ENCODE measurements at places on chromosomes 4 and X.

GRCh38 chrX:154040307-154040756, 20.6 kb upstream of the IRAK1 start:
- DNase-seq = peak; percentile 64

- no peak for DNase-seq
Measured at GRCh38 chr4:8894424-8894816, 22.8 kb upstream of the HMX1 start.

- no peak for DNase-seq
Measured at GRCh38 chrX:7330556-7330955, 182.6 kb upstream of the PUDP start.

- peak; percentile 27 for DNase-seq
Measured at GRCh38 chrX:36019125-36019524, 99.6 kb downstream of the CFAP47 start.

DNA sequence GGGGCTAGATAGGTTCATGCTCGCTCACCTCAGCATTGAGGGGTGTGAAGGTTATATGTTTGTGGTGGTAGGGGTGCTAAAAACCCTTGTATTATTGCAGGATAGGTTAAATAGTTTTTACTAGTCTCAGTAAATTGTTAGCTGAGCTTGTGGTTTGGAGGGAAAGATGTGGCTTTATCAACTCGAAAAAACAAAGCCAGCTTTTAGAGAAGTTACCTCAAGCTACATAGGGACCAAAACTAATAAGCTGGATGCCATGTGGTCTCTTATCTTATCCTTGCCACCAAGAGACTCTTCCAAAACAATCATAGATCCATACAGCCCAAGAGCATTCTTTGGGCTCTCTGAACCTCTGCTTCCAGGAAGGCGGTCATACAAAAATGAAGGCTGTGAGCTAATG, 29.2 kb downstream of the MSN start:
- no peak for DNase-seq

DNA sequence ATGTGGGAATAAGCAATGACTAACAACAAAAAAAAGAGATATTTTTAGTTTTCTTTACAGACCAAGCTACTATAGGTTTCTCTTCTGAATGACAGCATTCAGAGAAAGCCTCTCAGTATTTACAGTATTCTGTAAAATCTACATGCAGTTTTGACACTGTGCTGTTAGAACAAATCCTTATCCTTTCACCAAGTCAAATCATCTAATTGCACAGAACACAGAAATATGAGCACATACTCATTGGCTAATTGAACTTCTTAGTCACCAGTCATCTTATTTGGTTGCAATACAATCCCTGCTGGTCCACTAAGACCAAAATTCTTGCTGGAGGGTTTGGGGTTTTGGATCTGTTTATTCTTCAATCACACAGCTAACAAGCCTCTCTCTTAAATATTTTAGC, 5.7 kb downstream of the ACOT9 start:
- no peak for DNase-seq

DNA sequence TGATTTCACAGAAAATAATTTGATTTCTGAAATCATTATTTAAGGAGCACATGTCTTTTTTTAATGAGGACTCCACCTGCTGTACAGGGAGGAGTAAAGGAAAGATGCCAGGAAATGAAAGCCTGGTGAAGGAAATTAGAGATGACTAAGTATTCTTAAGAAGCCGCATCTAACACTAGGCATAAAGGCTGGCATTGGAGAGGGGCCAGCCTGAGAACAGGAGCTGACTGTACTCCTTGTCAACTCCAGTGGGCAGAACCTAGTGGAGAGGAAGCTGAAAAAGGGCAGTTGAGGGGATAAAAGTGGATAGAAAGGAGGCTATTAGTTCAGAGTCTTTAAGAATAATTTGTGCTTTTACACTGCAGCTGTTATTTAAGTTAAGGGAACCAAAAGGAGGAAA, 393.0 kb downstream of the PPP1R2C start:
- no peak for DNase-seq

GRCh38 chrX:136450050-136450830, 37.5 kb upstream of the BRS3 start:
- DNase-seq = no peak

GRCh38 chrX:101229170-101229569, 9.6 kb downstream of the DRP2 start:
- DNase-seq = no peak

- DNase-seq = peak; percentile 12
Measured at GRCh38 chrX:45743081-45743533, 542.4 kb upstream of the DIPK2B start.

GRCh38 chr4:174592256-174592984, 70.1 kb upstream of the HPGD start:
- DNase-seq = no peak

GRCh38 chrX:54237014-54237413, 54.0 kb upstream of the FAM120C start:
- no peak for DNase-seq

- DNase-seq = no peak
Measured at GRCh38 chr4:161714022-161714751, 449.6 kb downstream of the FSTL5 start.

DNA sequence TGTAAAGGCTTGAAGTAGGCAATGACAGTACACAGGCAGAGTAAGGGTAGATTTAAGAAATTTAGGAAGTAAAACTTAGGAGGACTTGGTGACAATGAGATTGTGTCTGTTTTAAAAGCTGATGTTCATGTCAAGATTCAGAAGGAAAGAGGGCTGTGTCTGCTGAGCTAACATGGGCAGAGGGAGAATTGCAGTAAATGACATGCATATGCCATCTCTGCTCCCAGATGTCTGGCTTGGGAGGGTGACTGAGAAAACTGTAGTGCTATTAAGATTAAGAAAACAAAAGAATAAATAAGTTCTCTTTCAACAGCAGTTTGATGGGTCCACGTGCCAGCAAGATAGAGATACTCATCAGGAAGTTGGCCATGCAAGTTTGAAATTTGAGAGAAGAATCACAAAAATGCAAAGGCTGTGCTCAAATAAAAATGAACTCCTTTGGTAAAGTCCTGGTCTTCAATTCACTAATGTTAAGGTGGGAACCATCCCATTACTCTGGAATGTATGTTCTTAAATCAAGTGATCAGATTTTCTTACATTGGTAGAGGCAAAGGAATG, 7.2 kb downstream of the NFXL1 start:
- DNase-seq = no peak

DNA sequence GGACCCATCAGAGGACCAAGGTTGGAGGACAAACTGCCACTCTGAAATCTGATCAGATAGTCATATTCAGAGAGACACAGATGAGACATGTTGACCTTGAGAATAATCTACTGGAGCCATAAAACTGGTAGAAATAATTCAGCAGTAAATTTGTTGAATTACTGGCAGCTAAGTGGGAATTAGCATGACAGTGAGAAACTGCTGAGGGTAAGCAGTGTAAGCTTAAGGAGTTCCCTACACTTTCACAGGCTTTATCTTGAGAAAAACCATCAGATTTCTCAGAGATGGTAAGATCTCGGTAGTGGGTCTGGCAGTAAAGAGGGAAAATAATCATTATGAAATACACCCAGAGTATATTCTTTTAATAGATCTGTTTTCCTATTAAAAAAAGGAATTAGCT, 213.7 kb downstream of the TECRL start:
- no peak for DNase-seq

- DNase-seq = no peak
Measured at GRCh38 chrX:73562458-73562857, 539 bp upstream of the CHIC1 start.

- DNase-seq = no peak
Measured at GRCh38 chrX:48940404-48940955, 16.9 kb downstream of the OTUD5 start.

GRCh38 chr4:169348541-169348940, 77.8 kb upstream of the SH3RF1 start:
- no peak for DNase-seq

GRCh38 chrX:154991039-154991438, 31.5 kb downstream of the F8 start:
- DNase-seq = no peak

DNA sequence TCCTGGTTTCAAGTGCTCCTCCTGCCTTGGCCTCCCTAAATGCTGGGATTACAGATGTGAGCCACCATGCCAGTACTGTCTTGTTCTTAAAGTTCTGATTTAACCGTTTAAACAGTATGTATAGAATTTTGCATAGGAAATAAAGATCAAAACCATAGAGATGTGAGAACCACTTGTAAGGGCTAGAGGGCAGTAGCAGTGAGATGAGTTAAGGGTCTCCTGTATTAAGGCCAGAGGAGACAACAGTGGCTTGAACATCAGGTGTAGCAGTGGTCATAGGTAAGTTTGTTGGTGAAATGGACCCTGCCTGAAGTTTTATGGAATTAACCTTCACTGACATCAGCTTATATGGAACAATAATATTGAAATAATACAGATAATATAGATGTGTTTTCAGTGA, 155.7 kb downstream of the SLC4A4 start:
- no peak for DNase-seq

- DNase-seq = peak; percentile 40
Measured at GRCh38 chr4:81164623-81165416, 50.2 kb downstream of the PRKG2 start.

DNA sequence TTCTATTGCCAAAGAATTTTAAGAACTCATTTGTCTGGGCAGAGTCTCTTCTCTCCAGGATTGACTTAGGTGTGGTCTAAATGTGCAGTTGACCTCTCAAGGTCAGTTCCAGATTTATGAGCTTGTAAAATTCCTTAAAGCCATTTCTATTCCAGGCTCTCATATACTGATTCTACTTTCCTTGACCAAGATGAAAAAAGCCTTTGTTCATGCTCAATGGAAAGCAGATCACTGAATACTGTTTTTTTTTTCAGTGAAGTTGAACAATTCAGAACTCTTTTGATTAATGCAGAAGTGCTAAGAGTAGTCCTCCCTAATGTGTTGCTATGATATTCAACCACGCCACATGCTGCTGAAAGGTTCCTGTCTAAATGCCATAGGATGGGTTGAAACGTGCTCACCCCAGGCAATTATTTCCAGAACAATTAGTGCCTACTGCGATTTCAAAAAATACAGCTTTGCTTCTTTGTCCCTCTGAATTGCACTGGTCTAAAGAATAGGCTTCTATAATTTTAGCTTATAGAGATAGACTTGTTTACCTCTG, 312.4 kb upstream of the PABPC5 start:
- no peak for DNase-seq

- DNase-seq = no peak
Measured at GRCh38 chrX:42000836-42001235, 77.5 kb upstream of the CASK start.

GRCh38 chr4:124936427-124936826, 223.9 kb upstream of the ANKRD50 start:
- DNase-seq = no peak

- DNase-seq = no peak
Measured at GRCh38 chr4:105350859-105351490, 122.9 kb downstream of the PPA2 start.

GRCh38 chrX:38985375-38985774, 184.1 kb downstream of the MID1IP1 start:
- DNase-seq = no peak

DNA sequence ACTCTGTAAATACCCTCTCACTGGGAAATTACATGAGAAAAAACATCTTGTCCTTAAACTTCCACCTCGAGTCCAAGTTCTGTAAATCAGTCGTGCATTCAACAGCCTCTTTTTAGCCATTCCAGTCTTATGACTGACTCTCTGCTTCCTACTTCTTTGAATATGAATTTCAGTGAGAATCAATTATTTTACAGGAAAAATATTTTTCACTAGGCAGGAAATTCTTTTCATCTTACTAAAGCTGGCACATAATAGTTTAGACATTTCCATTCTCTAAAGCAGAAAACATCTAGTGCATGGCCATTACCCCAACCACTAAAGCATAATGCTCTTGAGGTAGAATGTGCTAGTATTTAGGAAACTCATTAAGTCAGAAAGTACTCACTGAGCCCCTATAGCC, 565.7 kb upstream of the FAT1 start:
- no peak for DNase-seq

GRCh38 chr4:46274717-46275116, 115.2 kb downstream of the GABRA2 start:
- peak; percentile 2 for DNase-seq

GRCh38 chr4:105147553-105148161, 981 bp downstream of the TET2 start:
- DNase-seq = peak; percentile 24

DNA sequence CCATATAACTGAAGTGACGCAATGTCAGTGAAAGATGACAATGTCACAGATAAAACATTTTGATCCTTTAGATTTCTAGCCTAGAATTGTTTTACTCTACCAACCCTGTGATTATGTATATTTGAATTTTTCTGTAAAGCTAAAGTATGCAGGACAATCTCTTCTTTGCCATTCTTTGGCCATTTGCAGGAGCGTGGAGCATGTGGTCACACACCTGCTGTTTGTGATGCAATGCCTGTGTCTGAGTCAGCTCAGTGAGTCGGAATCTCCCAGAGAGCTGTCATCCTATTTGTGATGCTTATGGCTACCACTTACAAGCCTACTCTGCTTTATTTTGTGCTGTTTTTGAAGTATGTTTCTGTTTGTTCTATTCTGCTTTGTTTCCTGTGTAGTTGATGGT, 214.5 kb downstream of the NAF1 start:
- DNase-seq = no peak

- DNase-seq = no peak
Measured at GRCh38 chrX:136046295-136047015, 61.2 kb downstream of the SLC9A6 start.

DNA sequence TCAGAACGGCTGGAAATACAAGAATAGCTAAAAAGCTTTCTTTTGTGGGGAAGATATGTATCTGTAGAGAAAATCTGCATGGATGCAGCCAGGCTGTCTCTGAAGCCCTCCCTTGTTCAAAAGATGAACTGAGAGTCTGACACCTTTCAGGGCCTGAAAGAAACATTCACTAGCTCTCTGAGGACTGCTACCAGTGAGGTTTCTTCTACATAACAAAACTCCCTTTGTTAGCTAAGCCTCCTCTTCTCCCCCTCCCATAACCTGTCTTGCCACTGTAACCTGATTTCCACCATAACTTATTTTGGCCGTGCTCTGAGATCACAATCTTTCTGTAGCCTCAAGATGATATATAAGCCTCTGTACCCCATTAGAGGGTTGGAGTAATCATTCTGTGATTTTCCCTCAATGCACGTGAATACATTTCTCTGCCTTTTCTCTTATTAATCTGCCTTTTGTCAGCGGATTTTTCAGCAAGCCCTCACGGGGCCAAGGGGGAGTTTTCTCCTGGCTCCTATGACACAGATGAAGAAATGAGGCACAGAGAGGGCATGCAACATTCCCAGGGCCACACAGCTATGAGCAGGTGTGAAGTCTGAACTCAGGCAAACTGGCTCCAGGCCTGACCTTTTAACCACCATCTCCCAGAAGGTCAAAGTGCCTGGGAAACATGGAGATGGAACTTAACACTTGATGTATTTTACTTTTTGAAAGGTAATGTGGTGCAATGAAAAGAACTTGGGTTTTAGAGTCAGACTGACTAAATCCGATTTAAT, 161.6 kb upstream of the PRDX4 start:
- DNase-seq = no peak

- DNase-seq = no peak
Measured at GRCh38 chr4:108426493-108426892, 193.9 kb upstream of the RPL34 start.

Data from HepG2 (cell line).